ENCODE measurements at places on chromosomes 2 and 18.

GRCh38 chr2:141316606-141317005, 814.2 kb downstream of the LRP1B start:
- no peak for DNase-seq

- DNase-seq = no peak
These were observed 120.0 kb upstream of the SNTG2 start for GRCh38 chr2:830419-831224.

DNA sequence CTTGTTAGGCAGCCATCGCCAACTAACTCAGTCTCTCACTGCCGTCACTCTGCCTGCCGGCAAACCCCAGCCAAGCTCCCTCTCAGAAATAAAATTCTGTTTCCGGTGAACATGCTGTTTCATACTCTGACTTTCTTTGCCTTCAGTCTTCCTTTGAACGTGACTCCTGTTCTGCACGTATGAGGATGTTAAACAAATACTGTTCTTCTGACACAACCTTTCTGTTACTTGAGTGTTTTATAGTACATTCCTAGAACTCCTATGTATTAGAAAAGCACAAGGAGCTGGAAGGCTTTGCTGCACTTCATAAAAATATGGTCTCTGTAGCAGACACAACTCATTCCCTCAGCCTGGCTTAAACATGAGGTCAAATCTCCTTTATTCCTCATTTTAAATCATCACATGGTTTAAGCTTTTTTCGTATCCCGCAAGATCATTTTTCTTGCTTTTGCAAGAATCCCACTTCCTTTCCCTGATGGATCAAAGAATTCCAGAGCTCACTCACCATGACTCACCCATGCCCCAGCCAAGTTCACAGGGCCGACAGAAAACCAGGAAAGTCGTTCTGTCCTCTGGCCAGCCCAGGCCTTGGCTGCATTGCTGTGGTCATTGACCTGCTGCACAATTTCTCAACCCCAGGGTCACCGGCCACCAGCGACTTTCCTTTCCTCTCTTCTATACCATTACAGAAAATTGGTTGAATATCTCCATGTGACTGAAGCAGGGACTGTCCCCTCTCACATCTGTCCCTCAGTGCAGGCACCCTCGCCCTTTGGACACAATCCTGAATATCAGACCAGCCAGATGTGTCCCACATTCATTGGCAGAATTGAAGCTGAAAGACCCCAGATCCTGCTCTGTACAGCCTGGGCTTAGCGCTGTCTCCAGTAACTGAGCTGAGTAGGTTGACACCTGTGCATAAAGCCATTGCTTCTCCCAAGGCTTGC, 183.1 kb upstream of the ARL4C start:
- no peak for DNase-seq

DNA sequence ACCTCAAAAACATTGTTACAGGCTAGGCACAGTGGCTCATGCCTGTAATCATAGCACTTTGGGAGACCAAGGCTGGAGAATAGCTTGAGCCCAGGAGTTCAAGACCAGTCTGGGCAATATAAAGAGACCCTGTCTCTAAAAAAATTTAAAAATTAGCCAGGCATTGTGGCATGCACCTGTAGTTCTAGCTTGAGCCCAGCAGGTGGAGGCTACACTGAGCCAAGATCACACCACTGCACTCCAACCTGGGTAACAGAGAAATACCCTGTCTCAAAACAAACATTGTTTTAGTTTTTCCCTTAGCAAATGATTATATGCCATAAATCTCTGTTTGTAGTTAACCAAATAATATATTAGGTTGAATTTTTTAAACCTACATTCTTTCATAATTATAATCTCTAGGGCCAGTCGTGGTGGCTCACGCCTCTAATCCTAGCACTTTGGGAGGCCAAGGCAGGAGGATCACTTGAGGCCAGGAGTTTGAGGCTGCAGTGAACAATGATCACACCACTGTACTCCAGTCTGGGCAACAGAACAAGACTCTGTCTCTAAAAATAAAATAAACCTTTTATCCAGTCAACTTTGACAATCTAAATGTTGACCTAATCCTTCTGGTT, 13.3 kb upstream of the CYP20A1 start:
- DNase-seq = peak; percentile 8

GRCh38 chr2:53535234-53535840, 232.3 kb upstream of the CHAC2 start:
- DNase-seq = no peak

- no peak for DNase-seq
These were observed 65.7 kb downstream of the SLC8A1 start for GRCh38 chr2:40386177-40386576.

DNA sequence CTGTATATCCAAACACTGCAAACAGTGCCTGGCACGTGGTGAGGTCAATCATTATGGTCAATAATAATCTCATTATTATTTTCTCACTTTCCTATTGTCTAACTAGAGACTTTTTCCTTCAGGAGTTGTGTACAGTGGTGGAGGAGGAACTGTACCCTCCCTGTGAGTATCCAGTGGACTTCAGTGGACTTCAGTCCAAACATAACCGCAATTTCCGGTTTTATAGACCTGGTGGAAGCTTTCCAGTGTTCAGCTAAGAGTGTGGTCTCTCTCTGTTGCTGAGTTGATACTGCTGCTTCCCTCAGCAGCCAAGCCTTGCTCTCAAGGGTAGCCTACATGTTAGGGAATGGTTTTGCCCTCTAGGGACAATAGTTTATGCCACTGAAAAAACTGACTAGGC, 447.1 kb downstream of the TMEM182 start:
- DNase-seq = no peak

GRCh38 chr2:148814143-148814859, 60.7 kb upstream of the KIF5C start:
- DNase-seq = no peak

DNA sequence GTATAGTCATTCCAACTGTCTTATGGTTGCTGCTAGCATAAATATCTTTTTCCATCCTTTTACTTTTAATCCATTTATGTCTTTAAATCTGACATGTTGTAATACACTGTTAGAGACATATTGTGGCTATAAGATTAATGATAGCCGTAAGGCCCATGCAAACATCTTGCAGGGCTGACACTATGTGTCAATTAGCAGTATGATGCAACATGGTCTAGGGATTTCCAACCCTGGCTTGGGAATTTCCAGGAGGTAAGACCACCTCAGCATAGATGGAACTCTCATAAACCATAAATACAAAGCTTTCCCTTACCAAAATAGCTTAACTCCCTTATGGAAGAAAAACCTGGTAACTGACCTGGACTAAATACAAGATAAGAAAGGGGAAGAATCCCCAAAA, 16.5 kb downstream of the SCLY start:
- no peak for DNase-seq

DNA sequence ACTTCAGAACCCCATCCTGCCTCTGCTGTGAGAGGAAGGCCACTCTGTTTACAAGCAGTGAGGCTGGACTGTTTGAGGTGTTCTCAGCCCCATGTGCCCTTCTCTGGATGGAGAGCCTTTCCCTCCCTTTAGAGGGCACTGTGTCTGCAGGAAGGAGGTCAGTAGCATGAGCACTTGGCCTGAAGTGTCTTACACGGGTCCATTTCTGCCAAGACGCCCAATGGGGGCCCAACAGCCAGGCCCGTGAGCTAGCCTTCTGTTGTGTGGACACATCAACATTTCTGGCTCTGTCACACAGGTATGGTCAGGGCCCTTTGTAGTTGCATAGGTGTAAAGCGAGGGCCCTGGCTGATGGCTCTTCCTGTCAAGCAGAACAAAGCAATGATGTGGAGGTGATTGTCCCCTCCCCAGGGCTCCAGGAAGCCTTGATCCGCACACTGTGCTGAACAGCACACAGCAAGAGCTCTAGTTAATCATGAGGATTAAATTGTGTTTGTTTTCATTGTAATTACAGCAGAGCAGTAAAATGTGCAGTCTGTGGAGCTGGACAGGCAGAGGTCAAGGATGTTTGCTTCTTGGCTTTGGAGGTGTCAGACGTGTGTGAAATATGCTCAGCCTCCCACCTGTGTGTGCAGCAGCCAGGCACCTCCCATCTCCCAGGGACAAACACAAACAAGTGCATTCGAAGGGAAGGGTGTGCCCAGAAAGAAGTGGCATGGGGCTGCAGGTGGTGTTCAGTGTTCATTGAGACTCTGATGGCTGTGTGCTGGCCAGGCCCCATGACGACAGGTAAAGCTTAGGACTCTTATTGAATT, 132.1 kb downstream of the SH3RF3 start:
- DNase-seq = no peak

DNA sequence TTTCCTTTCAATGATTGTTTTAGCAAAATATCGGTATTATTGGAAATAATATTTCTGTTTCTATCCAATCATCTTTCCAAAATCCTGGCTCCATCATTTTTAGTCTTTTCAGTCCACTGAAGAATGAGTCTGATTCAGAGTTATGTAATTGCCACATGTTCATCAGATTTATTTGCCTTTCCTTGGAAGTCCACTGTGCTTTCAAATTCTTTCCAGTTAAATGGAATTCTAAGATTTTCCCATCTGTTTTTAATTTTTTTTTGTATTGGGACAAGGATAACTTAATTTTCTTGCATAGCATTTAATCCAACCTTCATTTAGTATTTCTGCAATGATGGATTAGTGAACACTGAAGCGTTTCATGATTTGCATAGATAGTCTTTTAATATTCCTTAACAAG, 521.5 kb upstream of the NRXN1 start:
- DNase-seq = no peak

GRCh38 chr2:138060301-138060635, 96.0 kb downstream of the HNMT start:
- no peak for DNase-seq

DNA sequence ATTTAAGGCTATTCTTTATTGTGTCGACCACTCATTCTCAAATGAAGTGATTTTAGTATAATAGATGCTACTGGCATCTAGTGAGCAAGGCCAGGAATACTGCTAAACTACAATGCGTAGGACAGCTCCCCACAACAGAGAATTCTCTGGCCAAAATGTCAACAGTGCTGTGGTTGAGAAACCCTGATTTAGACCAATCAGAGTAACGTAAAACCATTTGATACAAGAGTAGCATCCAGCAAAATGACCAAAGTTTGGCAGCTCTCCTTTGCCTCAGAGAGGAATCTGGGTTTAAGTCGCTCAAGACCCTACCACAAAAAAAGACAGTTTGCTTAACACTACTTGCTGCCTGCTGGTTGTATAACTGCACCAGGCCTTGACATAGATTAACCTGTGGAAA, 37.0 kb upstream of the TTN start:
- no peak for DNase-seq

GRCh38 chr2:48860380-48860779, 104.9 kb upstream of the LHCGR start:
- DNase-seq = no peak

GRCh38 chr2:127170452-127171197, 49.5 kb downstream of the CYP27C1 start:
- DNase-seq = no peak

GRCh38 chr2:200431996-200432705, 77.7 kb downstream of the KCTD18 start:
- DNase-seq = no peak

All from naive thymus-derived CD8-positive, alpha-beta T cell (primary cell).